ENCODE measurements at places on chromosomes 1 and 21.

DNA sequence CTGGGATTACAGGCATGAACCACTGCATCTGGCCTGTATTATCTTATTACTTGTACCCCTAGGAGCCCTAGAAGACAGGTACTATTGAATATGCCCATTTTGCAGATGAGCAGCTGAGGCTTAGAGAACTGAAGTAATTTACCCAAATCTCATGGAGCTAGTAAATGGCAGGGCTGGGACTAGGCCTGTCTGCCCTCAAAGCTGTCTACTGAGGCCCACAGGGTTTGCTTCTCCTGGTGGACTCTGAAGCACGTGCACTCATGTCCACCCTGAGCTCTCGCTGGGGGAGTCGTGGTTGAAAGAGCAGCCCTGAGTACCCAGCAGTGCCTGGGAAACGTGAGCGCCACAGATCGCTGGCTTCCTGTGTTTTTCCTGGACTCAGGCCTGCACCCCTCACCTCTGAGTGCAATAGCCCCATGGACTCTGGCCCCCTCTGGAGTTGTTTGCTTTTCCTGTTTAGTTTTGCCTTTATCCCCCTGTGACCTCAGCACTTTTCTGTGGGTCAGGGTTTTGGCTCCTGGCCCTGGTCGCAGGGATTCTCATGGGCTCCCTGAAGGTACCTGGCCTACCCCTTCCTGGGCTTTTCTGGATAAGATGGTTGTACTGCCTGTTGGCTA, 52.4 kb downstream of the ARHGEF10L start:
- no peak for DNase-seq

DNA sequence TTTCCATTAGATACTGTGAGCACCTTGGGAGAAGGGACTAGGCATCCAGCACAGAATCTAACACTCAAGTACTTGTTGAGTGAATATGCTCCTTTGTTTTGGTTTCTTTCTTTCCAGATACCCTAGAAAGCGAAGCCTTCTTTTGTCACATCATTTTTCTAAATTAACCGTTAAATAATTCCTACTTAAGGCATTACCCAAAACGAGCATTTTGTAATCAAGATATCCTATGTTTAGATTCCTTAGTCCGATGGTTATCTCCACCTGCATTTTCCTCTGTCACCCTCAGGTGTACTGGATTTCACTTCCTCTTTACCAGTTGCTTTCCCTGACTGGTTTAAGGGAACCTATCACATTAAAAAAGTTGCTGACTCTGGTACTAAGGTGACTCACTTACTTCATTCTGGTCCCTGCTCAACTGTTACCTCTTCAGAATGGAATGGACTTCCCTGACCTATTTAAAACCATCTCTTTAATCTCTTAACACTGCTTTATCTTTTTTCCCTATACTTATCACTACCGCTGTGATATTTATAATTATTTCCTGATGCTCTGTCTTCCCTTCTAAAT, 3.2 kb downstream of the B3GALNT2 start:
- no peak for DNase-seq

GRCh38 chr21:39390212-39390765, 41.4 kb upstream of the HMGN1 start:
- no peak for DNase-seq

- DNase-seq = no peak
Observed at GRCh38 chr1:214549604-214550003, 1.8 kb downstream of the PTPN14 start.

DNA sequence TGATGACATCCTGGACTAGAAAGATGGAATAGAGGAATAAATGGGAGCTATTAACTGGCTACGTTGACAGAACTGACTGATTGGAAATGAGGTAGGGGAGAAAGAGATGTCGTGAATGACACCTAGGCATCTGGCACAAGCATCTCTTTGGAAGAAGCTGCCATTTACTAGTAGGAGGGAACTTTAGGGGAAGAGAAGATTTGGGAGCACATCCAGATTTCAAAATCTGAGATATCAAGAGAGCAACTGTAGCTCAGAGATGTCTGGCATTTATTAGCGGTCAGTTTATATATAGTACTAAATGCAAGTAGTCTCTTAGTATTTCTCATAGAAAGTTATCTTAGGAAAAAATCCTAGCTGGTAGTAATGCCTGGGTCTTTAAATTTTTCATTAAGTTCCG, 131.9 kb upstream of the C1orf105 start:
- no peak for DNase-seq

GRCh38 chr1:117541003-117541402, 64.8 kb upstream of the TENT5C start:
- DNase-seq = no peak

- DNase-seq = no peak
Observed at GRCh38 chr21:37381883-37382585, 15.5 kb downstream of the DYRK1A start.

DNA sequence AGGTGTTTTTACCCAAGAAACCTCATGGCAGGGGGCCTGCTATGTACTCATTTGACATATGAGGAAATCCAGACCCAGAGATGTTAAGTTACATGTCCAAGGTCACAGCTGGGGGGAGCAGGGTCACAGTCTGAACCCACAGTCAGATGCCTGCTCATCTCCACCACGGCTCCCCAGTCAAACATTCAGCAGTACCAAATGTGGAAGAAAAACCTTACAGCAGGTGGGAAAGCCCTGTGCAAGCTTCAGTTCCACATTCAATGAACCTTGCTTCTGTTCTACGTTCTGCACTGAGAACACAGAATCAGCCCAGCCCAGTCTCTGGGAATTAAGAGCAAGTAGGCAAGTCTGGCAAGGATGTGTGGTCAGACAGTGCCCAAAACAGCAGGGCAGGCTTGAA, 35.2 kb downstream of the LRP8 start:
- peak; percentile 3 for DNase-seq

- no peak for DNase-seq
Observed at GRCh38 chr21:26421724-26422123, 151.4 kb downstream of the CYYR1 start.

GRCh38 chr1:201119206-201120197, 7.3 kb upstream of the CACNA1S start:
- DNase-seq = peak; percentile 51

DNA sequence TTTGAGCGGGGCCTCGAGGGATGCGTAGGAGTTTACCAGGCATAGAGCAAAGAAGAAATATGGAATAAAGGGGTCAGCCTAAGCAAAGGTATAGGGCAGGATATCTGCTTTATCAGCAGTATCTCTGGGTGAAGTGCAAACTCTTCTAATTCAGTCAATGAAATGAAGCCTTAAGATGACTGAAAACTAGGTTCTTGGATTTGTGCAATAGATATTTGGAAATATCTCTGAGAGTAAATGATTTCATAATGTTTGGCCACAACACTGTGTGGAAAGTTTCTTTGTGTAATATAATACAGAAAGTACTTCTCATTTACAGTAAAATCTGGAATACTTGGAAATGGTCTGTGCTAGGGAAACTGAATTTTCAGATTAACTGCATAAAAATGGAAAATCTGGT, 26.1 kb downstream of the KCNJ15 start:
- peak; percentile 95 for DNase-seq

- no peak for DNase-seq
Observed at GRCh38 chr1:116099919-116100318, 11.3 kb upstream of the MAB21L3 start.

GRCh38 chr1:202848191-202848542, 37.4 kb downstream of the PCAT6 start:
- DNase-seq = no peak

DNA sequence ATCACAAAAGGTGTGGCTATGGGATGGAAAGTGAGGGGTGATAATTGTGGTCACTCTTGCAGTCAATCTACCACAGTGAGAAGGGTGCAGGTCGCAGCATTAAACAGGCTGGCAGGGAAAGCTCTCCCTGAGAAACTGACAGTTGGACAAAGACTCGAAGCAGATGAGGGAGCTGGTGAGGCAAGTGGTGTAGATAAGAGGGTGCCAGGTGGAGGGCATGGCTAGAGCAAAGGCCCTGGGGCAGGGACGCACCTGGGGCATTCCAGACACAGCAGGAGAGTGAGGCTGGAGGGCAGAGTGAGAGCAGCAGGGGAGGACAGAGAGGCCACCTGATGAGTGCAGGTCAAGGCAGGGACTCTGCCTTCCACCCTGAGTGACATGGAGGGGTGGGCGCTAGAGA, 264.8 kb downstream of the PRDM2 start:
- no peak for DNase-seq

DNA sequence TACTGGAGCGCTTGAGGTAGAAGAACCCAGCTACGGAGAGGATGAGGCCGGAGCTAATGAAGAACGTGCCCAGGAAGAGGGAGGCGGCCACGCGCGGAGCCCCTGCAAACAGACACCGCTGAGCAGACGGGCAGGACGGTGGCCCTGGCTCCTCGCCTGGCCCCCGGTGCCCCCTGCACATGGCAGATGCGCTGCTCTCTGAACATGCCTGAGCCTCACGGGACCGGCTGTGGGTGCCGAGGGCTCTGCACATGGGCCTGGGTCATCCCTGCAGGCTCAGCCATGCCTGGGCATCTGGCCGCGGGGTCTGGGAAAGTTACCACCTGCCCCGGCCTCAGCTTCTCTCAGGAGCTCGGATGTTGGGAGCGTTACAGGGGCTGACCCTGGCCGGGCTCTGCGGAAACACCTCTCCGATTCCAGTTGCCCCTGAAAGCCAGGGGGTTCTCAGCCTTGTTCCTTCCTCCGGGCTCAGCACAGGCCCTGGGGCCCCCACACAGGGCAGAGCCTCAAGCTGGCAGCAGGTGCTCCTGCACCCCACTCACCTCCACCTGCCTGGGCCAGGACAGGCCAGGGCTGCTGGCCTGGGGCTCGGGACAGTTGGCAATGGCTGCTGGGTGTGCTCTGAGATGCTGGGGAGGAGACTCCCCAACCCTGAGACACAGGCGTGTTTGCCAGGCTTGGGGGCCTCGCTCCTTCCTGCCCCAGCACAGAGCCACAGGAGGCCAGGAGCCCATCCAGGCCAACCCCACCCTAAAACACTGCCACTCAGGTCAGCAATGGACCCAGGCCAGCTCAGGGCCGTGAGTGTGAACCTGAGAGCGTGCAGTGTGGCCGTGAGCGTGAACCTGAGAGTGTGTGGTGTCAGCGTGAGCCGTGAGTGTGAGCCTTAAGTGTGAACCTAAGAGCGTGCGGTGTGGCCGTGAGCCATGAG, 12.1 kb upstream of the RNF223 start:
- no peak for DNase-seq

GRCh38 chr21:37300114-37300751, 33.1 kb upstream of the VPS26C start:
- no peak for DNase-seq

DNA sequence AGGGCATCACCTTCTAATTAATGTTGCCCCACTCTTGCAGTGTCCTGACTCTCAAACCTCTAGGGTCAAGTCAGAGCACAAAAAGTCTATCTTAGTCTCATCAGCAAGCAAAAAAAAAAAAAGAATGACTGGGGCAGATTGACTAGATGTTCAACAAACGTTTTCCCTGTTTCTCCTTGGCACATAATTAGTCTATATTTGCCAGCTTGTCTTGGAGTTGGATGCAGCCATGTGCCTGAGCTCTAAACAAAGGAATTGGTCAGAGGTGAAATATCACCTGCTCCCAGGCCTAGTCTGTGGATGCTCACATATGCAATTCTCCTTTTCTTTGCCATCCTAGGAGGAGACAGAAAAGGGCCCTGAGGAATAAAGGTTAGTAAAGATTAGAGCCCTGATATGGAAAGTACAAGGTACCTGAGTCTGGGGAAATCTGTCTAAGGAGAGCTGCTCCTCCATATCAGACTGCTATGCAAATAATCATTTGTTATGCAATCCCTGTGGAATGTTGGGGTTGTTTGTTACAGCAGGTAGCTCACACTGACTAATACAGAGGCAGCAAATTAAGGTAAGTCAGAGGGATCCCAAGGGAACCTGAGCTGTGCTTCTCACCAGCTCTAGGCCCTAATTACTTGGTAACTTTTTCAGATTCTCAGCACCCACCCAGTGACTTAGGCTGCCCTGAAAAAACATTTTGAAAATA, 130.8 kb downstream of the BRINP2 start:
- no peak for DNase-seq

DNA sequence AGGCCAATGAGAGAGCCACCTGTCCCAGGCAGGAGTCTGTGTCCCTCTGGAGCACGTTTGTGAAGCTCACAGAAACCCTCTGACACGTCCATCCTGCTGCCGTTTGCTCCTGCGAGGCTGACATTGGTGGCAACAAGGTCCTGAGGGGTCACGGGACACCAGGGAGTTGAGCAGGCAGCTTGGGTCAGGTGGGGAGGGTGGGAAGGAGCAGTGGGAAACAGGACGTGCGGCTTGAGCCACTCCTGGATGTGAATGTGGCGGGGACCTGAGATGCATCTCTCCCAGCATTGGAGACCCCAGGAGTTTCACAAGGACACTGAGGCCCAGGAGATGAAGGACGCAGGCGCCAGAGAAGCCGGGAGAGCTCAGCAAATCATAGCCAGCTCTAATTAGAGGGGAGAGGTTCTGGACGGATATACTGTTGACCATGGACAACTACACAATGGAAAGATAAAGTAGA, 149.0 kb downstream of the PEX14 start:
- DNase-seq = no peak

GRCh38 chr1:171160211-171160610, 24.9 kb upstream of the FMO2 start:
- no peak for DNase-seq

GRCh38 chr1:194067772-194068171, 881.4 kb upstream of the B3GALT2 start:
- DNase-seq = no peak

DNA sequence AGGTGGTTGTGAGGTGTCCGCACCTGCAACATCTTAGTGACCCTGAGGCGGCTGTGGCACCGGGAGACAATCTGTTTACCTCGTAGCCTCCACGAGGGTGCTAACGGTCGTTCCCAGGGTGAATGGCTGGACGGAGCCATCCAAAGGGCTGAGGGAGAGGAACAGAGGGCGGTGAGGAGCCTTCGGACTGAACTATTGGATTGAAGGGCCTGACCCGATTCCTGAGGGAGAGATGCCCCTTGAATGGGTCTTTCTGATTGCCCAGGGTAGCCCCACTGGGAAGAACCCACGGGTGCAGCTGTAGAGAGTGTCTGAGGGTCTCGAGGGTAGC, 2.3 kb downstream of the NR5A2 start:
- no peak for DNase-seq

- DNase-seq = no peak
Observed at GRCh38 chr1:107767156-107767582, 197.8 kb downstream of the VAV3 start.

- peak; percentile 16 for DNase-seq
Observed at GRCh38 chr21:29025328-29025713, 853 bp downstream of the USP16 start.

- DNase-seq = no peak
Observed at GRCh38 chr21:25977068-25977611, 193.4 kb downstream of the APP start.

DNA sequence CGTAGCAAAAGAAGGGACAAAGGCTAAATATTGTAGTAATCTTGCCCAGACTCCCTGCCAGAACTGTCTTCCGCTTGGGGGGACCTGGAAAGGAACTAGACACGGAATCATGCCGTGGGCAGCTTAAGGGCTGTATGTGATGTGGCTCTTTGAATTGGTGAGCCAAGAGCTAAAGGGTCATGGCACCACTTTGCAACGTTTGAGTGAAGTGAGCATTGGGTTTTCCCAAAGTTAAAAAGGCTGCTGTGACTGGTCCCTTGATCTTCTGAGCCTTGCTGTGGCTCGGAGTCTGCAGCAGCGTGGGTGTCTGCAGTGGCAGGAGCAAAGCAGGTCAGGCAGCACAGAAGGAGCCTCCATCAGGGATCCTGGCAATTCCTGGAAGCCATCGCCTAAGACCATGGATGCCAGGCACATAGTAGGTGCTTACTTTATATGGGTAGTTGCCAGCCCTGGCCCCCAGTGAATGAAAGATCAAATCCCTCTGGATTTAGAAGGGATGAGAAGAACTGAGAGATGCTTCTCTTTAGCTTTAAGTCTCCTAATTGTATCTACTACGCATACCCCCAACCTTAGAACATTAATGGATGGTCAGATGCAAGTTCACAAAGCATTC, 1.8 kb downstream of the SMYD2 start:
- DNase-seq = no peak

Measured in inflammatory macrophage treated with lipopolysaccharide for 1 hour (primary cell).